Fibroblast of upper back skin (primary cell): ENCODE measurements at places on chromosomes 2 and 18.

- DNase-seq = peak; percentile 45
Measured at GRCh38 chr18:8478166-8478967, 130.9 kb upstream of the RAB12 start.

DNA sequence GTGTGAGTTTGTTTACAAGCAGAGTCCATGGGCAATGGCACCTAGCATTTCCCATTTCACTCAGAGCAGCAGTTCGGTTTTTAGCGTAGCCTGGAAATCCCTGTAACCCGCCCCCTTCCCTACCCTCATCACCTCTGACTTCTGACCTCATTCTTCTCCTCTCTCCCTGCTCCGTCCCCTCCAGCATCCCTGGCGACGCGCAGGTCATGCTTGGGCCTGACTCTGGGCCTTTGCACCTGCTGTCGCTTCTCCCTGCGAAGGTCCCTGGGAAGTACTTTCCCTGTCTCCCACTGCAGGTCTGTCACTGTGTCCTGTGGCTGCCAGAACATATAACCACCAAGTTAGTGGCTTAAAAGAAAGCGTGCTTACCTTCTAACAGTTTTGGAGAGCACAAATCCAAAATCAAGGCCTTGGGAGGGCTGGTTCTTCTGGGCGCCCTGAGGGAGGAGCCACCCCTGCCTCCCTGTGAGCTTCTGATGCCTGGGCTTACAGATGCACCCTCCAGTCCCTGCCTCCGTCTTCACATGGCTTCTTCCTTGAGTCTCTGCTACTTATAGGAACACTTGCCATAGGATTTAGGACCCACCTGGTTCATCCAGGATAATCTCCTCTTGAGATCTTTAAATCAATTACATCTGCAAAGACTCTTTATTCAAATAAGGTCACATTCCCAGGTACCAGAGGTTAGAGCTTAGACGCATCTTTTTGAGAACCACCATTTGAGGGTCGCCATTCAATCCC lies 8.1 kb upstream of the RAB17 start:
- DNase-seq = no peak

DNA sequence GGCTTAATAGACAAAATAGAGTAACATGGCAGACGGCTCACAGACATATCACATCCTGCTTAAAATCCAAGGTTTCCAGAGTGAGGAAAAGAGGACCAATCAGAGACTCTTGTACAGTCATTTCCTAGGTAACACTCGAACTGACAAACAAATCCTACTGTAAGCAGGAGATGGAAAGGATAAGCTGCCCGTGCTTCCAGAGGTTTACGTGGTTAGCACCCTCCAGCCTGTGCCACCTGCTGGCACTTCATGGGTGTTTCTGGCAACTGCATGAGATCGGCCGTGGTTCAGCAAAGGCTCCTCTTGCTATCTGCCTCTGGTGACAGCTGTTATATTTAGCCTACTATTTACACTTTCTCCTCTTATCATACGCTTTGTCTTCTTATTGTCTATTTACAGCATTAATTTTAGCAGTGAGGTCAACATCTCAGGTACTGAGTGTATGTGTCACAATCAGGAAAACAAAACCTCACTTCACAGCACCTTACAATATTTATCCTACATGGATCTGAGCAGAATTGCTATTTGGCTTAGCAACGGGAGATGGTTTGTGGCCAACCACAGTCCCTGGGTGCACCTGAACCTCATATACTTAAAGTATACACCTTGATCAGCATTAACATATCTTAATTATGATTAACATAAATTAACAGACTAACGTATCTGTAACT lies 226.9 kb downstream of the TMEM163 start:
- DNase-seq = no peak

- DNase-seq = peak; percentile 46
Measured at GRCh38 chr2:146457221-146457620, 1387.6 kb upstream of the ACVR2A start.

GRCh38 chr18:48308755-48309575 lies 100.2 kb downstream of the ZBTB7C start:
- no peak for DNase-seq

- no peak for DNase-seq
Measured at GRCh38 chr2:188085421-188085820, 206.3 kb upstream of the GULP1 start.

GRCh38 chr2:105454801-105455485 lies 56.1 kb upstream of the FHL2 start:
- peak; percentile 86 for DNase-seq

DNA sequence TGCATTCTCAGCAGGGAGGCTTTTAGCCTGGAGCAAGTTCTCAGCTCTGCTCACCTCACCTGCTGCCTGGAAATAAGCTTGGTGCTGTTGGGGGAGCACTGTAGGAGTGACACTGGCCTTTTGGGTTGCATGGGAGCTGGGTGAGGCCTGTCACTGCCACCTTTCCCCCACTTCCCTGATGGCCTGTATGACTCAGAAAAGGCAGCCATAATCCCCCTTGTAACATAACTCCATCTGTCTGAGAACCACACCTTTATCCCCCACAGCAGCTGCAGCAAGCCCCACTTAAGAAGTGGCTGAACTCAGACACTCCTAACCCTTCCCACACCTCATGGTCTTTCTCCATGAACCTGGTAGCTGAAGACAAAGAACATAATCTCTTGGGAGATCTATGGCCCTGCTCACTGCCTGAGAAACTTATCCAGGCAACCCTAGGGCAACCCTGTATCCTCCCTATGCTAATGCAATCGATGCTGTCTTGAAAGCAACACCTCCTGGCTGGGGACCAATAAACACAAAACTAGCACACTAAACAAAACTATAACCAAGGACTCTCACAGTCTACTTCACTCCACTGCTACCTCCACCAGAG lies 258.9 kb upstream of the OSR1 start:
- DNase-seq = no peak

DNA sequence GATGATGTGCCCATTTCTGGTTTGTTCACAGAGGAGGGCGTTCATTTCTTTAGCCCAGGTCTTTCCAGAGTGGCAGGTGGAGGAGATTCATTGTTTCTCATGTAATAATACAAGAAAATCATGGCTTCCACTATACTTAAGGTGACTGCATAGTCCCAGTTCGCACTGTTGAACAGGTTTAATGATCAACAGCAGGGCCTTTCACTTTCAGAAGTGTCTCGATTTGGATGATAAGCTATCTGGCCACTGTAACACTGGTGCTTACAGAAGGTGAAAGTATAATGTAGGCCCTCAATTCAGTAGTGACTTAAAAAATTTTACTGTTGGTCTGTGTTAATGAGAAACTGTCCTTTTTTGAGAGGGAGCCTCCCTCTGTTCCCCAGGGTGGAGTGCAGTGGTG lies 1.4 kb downstream of the RMC1 start:
- DNase-seq = no peak

DNA sequence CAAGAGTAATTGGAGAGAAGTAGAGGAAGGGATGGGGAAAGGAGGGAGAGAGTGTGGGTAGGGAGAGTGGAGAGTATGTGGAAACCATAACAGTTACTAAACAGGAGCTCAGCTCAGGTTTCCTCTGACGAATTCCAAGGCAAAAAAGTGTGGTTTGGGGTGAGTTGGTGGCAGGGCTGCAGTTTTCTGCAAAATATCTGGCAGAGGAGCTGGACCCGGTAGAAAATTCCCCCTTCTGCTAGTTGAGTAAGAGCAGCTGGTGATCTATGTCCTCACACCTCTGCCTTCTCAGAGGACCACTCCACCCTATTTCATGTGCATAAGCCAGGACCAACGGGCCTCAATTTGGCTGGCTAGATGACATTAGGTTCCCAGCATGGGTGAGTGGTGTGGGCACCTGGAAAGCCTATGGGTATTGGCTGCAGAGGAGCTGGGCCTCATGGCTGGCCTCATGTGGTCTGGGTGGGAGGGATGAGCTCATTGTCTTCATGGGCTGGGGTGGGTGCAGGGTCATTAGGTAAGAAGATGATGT lies 13.2 kb downstream of the NRP2 start:
- peak; percentile 91 for DNase-seq

DNA sequence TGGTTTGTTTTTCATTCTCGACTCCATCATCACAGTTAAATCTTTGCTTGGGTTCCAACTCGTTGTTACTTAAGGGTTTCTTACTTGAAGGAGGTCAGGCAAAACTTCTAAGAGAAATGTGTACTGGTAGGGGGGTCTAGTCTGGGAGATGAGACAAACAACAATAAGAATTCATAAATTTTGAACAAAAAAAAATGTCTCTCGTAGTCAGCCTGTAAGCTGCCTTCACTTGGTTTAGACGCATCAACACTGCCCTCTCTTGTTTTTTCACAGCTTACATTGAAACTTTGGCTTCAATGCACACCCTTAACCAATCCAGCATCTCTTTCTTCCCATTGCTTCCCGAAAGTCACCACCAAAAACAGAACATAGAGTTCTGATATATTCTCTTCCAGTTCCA lies 576.4 kb upstream of the PIK3C3 start:
- peak; percentile 72 for DNase-seq

DNA sequence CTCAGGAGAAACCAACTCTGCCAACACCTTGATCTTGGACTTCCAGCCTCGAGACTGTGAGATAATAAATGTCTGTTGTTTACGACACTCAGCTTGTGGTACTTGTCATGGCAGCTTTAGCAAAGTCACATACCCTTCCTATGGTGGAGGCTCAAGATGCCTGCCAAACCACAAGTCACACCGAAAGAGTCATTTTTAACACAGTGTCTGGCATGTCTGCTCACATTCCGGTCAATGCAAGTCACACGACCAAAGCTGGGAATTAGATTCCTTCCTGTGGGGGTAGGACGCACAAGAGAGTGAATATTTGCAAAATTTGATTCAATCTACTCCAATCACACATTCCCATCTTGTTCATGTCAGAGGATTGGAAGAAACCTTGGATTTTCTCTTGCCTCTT lies 24.6 kb downstream of the KCNE4 start:
- DNase-seq = peak; percentile 93

GRCh38 chr18:9055185-9055584 lies 47.3 kb upstream of the NDUFV2 start:
- peak; percentile 86 for DNase-seq

DNA sequence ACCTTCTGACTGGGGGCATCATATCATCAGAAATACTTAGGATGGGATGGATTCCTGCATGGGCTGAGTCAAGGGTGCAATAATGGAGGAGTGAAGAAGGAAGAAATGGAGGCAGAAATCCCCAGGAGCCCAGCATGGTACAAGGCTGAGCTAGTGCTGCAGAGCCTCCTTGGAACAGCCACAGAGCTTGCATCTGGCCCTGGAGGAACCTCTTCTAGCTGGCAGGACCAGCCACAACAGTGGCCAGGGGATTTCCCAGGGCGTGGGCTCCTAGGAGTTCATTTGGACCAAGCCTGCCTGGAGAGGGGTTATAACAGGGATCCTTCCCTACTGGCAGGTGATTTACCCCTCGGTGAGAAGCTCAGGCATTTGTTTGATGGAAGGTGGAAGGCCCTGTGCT lies 4.7 kb upstream of the IL37 start:
- DNase-seq = no peak

DNA sequence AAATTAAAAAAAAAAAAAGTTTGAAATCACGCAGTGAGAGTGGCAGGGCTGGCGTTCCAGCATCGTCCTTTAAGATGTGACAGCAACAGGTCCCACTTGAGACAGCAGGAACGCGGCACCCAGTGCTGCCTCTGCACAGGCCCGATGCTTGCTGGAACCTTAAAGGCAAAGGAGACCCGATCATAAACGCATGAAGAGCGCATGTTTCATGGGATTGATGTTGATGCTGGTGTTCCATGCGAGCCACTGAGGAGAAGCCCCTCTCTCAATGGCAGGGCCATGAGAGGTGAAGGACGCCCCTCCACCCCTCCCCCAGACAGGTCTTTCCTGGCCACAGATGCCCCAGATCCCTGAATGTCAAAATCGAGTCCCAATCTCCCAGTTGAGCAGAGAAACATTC lies 17.9 kb upstream of the ALPI start:
- no peak for DNase-seq

DNA sequence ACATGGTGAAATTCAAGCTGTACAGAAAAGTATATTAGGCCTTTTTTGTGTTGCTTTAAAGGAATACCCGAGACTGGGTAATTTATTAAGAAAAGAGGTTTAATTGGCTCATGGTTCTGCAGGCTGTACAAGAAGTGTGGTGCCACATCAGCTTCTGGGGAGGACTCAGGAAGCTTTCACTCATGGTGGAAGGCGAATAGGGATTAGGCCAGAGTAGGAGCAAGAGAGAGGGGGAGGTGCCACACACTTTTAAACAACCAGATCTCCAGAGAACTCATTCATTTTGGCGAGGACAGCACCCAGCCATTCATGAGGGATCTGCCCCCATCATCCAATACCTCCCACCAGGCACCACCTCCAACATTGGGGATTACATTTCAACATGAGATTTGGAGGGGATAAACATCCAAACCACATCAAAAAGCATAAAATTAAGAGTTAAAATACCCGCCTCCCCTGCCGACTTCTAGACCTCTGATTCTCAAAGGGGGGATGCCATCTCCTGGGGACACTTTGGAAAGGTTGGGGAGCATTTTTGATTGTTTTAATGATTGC lies 15.1 kb upstream of the LIPG start:
- DNase-seq = no peak

DNA sequence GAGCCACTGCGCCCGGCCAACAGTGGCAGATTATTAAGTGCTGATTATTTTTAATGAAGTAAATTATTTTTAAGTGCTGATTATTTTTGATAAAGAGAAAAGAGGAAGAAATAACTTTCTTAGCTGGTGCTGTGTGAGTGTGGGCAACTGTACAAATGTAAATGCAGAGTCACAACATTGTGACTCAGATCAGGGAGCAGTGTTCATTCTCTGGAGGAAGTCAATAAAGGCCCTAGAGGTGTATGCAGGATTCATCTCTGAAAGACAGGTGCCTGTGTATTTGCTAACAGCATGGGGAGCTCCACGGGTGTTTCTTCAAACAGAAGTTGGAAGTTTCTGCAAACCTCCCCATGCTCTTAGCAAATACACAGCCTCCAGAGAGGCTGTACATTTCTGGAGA lies 6.2 kb downstream of the KRTCAP3 start:
- DNase-seq = no peak

DNA sequence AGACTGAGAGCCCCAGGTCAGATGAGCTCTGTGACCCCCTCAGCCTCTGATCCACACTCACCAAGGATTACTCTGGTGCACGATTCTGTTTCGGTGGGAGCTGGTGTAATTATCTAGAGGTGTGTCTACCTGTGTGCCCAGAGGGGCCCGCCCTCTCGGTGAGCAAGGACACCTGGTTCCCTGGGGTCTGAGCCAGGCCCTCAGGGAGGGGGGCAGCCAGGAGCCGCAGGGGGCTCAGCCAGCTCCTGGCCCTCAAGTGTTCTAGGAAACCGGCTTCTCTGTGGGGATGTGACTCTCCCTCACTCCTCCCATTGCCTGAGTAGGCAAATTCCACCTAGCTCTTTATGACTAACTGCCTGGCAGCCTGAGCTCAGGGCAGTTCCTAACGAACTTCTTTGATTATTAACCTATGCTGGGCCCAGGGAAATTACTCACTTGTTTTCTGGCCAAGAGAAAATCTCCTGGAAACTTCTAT lies 17.4 kb downstream of the AGAP1 start:
- peak; percentile 86 for DNase-seq

- DNase-seq = peak; percentile 36
Measured at GRCh38 chr18:70491734-70492348, 203.0 kb downstream of the SOCS6 start.

GRCh38 chr2:15971351-15971750 lies 31.0 kb downstream of the MYCN start:
- no peak for DNase-seq
